ENCODE measurements at places on chromosomes 7 and 10.

GRCh38 chr10:116992183-116992582 is 12.8 kb downstream of the SHTN1 start:
- DNase-seq: no peak

DNA sequence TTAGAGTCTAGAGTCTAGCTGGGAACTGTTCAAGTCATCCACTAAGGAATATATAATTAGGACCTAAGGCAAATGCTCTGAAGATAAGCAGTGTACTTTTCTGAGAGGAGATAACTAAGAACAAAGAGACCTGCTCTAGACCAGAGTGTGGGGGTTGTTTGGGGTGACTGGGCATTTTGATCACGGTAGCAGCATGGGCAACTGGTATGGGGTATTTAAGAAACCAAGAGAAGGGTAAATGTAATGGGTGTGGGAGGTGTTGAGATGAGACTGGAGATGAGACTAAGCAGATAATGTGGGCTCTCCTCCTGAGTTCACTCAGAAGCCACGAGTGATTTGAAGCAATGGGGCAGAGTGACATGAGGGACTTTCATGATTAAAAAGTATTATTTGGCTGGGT is 1082.9 kb downstream of the GATA3 start:
- no peak for DNase-seq

- DNase-seq: no peak
These were observed 60.3 kb downstream of the TBXAS1 start for GRCh38 chr7:139889186-139889871.

GRCh38 chr10:34449836-34450235 is 365.3 kb downstream of the PARD3 start:
- DNase-seq: no peak

DNA sequence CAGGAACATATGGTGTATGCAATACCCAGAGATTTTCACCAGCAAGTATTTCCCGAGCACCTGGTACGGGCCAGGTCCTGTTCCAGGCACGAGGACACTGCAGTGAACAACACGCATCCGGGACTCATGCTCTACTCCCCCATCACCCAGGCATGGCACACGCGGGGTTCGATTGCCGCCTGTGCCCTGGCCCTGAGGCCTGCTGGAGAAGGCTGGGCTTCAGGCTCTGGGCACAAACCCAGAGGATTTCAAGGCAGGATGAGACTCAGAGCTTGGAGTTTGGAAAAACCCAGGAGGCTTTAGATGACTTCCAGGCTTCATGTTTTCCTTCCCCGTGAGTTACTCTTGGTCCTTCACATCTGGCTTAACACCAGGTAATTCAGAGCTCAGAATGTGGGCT is 143.5 kb downstream of the NEURL1 start:
- DNase-seq: no peak

DNA sequence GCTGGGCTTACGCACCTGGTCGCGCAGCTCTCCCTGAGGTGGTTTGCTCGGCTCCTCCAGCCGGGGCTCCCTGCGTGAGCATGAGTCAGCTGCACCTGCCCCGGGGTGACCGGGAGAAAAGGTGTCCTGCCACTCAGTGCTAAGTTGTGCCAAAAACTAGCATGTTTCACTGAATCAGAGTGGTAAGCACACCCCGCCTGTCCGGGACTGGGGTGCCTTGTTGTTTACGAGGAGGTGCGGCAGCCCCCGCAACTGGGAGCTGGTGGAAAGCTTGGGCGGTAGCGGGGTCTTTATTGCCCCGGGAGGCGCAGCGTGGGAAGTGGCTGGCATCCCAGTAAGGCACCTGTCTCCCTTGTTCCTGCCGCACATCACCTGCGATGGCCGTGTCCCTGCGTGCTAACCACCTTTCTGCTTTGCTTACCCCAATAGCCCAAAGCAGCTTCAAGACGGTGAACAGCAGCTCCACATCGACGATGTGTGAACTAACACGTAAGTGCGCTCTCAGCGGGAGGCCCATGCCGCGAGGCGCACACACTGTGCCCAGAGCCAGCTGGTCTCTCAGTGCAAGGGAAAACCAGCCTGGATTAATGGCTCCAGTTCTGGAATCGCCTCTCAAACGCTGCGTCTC is 506.6 kb upstream of the FOXK1 start:
- DNase-seq: no peak

GRCh38 chr7:82697897-82698296 is 254.3 kb upstream of the CACNA2D1 start:
- DNase-seq: no peak

DNA sequence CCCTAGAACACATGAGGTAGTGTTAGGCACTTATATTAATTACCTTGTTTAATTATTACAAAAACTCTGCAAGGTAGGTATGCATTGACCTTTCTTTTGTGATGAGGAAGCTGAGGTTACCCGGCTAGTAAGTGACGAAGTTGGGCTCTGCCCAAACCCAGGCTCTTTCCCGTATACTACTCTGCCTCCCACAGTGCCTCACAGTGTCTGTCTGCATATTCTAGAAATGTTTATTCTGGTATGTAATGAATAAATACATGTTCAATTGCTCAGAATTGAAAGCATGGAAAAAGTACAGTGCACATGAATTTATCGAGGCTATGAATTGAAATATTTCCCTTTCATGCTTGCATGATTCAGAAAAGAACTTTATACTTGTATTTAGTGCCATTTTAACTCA is 304.9 kb downstream of the PHTF2 start:
- no peak for DNase-seq

GRCh38 chr7:105164751-105165150 is 150.7 kb downstream of the KMT2E start:
- DNase-seq: no peak

- no peak for DNase-seq
These were observed 481.0 kb downstream of the GALNT17 start for GRCh38 chr7:71612911-71613310.

DNA sequence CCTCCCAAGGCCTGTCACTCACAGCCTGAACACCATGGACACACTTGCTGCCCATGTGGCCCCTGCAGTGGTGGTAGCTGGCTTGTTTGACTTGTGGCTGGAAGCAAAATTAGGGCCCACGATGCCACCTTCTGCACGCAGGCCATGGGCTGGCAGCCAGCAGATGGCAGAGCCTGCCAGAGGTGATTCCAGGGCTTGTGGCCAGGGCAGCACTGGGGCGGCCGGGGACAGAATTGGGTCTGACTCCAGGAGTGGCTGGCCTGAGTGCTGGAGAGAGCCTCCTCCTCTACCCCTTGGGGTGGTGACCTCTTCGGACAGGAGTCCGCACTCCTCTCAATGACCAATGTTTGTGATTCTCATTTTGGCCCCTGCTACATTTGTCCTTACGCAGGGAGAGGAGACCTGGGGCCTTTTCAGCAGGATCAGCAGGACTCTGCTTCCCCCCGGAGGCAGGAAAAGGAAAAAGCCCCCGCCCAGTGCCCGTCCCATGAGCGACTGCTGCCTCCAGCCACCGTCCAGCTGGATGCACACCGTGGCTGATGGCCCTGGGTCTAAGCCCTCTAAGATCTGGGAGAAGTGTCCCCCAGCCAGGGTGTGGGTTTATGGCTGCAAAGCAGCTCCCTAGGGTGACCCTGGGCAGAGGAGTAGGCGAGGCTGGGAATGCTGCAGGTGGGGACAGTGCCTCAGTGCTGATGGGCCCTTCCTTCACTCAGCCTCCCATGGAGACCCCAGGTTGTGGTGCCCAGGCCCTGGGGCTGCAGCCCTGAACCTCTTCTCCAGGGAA is 26.5 kb downstream of the DNAJB12 start:
- DNase-seq: peak; percentile 28

DNA sequence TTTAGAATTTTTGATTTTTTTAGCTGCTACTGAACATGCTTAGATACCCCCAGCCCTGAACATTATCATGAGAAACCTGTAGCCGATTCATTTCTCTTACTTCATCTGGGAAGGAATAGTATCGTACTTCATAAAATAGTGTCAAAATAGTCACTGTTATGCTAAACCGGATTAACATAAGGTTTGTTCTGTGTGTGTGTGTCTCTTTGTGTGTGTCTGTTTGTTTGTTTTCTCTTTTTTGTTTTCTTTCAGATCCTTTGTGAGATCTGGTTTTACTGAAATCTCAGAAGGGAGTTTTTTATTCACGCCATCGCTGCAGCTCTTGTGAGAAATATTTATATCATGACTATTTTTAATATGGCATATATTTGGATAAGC is 761 bp downstream of the LGI1 start:
- no peak for DNase-seq

Data from NK-92 treated with Interleukin-12 subunit alpha and Interleukin-12 subunit beta, amount 100 ng/mL, for 24 hours (cell line).